ENCODE measurements at places on chromosomes 11 and 22.

DNA sequence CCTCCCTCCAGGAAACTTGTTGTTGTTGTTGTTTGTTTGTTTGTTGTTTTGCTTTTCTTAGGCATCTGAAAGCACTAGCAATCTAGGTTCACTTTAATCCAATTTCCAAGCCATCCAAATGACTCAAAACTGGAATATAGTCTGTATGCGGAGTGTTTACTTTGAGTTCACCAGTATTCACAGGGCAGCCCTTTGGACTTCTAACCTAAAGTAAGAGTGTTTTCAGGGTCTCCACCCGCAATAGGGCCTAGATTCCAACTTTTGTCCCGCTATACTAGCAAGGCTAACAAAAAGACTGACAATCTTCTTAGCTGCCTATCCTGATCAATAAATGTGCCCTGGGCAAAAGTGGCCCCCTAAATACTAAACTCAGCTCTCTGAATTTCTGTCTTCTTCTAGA lies 13.6 kb downstream of the PGM2L1 start:
- no peak for DNase-seq

GRCh38 chr22:45814198-45814597 lies 142.6 kb downstream of the ATXN10 start:
- DNase-seq: no peak

- DNase-seq: peak; percentile 36
Measured at GRCh38 chr11:46520971-46521745, 72.7 kb downstream of the AMBRA1 start.

GRCh38 chr11:88050247-88050646 lies 125.0 kb downstream of the RAB38 start:
- no peak for DNase-seq

GRCh38 chr22:46769191-46769675 lies 6.8 kb downstream of the TBC1D22A start:
- DNase-seq: no peak

- peak; percentile 47 for DNase-seq
Measured at GRCh38 chr11:126284829-126285228, 1.9 kb downstream of the TIRAP start.

- no peak for DNase-seq
Measured at GRCh38 chr11:31877083-31877482, 66.0 kb upstream of the PAX6 start.

- no peak for DNase-seq
Measured at GRCh38 chr11:114148013-114148382, 88.5 kb downstream of the ZBTB16 start.

DNA sequence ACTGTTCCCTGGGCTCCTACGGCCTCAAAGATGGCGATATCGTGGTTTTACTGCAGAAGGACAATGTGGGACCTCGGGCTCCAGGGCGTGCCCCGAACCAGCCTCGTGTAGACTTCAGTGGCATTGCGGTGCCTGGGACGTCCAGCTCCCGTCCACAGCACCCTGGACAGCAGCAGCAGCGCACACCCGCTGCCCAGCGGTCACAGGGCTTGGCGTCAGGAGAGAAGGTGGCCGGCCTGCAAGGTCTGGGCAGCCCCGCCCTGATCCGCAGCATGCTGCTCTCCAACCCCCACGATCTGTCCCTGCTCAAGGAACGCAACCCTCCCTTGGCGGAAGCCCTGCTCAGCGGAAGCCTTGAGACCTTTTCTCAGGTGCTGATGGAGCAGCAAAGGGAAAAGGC lies 555 bp downstream of the DDI1 start:
- DNase-seq: no peak

GRCh38 chr11:58734681-58735490 lies 3.1 kb upstream of the GLYAT start:
- DNase-seq: no peak

DNA sequence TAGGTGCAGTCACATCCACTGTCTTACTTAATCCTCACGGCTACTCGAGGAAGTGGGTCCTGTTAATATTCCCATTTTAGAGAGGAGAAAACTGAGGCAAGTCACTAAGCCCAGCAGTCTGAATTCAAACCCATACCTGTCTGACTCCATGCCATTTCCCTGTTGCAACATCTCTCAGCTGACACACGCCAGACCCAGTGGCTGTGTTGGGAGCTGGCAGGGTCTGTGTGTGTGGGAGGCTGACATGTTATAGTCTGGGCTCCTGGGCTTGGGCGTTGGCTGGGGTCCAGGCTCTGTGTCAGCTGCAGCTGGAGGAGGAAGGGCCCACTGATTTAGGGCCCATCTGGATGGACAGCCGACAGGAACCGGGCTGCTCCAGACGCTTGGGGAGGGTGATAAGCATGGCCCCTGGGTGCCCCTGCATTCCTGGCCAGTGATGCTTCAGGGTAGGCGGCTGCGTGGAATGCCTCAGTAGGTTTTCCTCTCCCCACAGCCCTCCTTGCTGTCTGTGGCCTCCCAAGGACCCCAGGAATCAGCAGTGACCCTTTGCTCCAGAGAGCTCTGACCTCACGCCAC lies 562.5 kb downstream of the MN1 start:
- peak; percentile 74 for DNase-seq

DNA sequence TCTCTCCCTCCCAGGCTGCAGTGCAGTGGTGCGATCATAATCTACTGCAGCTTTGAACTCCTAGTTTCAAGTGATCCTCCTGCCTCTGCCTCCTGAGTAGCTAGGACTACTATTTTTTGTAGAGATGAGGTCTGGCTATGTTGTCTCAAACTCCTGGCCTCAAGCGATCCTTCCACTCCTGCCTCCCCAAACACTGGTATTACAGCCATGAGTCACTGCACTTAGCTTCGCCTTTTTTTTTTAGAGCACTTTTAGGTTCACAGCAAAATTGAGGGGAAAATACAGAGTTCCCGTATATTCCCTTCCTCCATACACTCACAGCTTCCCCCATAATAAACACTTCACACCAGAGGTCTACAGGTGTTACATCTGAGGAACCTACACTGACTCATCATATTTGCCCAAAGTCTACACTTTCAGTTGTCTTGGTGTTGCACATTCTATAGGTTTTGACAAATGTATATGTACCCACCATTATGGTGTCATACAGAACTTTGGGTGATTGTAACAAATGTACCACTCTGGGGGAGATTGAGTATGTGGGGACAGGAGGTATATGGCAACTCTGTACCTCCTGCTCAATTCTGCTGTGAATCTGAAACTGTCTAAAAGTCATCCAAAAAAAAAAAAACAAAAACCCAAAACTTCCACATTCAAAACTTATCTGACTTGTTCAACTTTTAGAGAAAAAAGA lies 11.3 kb upstream of the SLC37A4 start:
- DNase-seq: no peak

DNA sequence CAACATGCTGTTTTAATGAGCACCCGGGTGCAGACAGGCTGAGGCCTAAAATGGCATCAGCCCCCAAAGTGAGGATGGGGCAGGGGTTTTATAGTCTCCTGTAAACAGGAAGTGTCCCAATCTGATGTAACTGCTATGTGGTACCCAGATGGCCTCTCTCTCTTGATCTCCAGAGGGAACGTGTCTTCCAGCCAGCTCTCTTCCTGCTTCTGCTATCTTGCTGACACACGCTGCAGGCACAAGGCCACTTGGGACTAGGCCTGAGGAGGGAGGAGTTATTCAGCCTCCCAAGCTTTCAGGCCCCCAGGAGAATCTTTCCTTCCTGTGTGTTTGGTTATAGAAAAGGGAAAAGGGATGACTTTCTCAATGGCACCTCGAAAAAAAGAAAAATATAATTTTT lies 11.4 kb upstream of the VSTM5 start:
- DNase-seq: no peak

DNA sequence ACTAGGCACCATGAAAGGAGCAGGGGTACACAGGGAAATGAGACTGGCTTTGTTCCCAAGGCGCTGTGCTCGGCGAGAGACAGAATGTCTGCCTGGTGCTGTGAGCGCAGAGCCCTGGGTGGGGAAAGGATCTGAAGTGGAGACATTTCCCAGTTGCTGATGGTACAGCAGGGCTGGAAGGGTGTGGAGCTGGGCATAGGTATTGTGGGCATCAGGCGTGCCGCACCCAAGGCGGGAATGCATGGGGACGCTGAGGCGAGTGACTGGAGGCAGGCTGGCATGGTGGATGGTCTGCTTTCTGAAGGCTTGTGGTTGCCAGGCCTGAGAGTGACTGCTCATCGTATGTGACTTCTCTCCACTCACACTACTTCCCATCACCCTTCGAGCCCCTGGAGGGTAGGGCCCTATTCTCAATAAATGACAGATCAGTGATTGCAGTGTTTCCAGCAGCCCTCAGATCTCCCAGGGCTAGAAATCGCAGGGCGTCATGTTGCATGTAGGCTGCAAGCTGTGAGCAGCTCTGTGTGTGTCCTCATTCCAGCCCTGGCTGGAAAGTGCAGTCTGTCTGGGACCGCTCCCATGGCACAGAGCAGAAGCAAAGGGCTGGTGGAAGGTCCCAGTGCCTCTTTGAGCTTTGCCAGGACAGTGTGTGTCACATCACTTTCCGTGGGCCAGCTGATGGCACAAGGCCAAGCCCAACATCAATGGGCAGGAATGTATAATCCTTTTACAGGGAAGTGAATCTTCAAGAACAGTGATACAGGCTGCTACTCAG lies 67.7 kb downstream of the TBC1D22A start:
- peak; percentile 33 for DNase-seq

DNA sequence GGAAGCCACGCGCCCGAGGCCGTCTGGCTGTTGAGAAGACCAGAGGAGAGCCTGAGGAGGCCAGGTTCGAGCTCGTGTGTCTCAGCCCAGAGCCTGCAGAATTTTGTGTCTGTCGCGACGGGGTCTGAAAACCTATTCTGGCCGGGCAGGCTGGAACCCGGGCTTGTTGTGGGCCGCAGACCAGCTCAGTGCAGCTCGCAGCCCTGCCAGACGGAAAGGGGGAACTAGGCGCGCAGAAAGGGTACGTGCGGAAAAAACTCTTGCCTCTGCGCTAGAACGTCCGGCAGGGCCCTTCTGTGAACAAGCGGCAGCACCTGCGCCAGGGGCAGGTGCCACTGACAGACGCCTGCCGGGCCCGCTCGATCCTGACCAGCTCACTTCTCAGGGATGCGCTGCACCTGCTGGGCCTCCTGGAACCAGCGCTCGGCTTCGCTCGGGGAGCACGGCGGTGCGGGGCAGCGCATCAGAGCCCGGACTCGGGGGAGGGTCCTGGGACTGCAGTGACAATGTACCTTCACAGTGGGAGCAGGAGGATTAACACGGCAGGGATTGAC lies 409.3 kb downstream of the BRD1 start:
- no peak for DNase-seq

- peak; percentile 15 for DNase-seq
Measured at GRCh38 chr11:74783241-74783871, 34.7 kb downstream of the RNF169 start.

DNA sequence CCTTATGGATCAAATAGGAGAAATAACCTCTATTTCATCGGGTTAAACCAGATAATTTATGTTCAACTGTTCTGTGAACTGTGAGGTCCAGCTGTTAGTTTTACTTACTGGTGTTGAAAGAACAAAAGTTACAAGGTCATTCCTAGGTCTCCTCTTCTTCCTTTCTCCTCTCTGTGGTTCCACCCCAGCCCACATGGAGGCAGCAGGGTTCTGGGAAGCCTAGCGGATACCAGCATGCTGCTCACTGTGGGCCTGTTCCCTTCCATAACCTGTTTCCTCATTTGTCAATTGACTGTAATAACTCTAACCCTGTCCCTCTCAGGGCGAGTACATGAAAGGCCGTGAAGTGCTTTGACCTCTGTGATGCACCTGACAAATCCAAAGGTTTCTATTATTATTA lies 27.8 kb downstream of the RELT start:
- DNase-seq: peak; percentile 57

GRCh38 chr22:38336699-38337098 lies 19.5 kb upstream of the CSNK1E start:
- no peak for DNase-seq

- no peak for DNase-seq
Measured at GRCh38 chr11:13207665-13208594, 69.7 kb upstream of the BMAL1 start.

GRCh38 chr11:126716456-126717083 lies 284.0 kb downstream of the KIRREL3 start:
- no peak for DNase-seq

DNA sequence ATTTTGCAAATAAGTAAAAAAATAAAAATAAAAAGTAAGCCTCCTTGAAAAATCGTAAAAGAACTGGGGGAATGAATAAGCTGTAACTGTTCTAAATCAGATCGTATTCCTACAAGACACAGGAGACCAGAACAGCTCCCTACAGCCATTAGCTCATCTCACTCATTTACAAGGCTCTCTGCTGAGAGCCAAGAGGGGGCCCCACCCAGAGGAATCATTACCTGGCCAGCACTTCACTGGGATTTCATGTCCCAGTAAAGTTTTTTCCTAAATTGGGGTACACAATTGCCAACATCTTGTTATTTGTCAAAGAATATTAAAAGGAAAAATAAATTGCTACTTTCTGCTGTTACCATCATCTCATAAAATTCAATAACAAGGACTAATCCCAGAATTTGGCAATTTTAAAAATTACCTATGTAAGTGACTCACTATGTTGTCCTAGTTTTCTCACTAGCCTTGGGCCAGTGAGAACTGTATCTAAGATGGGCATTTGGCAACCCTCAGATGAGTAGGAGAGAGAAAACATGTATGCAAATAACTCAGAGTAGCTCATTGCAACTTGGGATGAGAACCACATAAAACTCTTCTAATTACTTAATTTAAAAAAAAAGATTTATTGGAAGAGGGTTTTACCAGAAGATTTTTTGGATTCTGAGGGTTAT lies 18.4 kb upstream of the SMTN start:
- no peak for DNase-seq

DNA sequence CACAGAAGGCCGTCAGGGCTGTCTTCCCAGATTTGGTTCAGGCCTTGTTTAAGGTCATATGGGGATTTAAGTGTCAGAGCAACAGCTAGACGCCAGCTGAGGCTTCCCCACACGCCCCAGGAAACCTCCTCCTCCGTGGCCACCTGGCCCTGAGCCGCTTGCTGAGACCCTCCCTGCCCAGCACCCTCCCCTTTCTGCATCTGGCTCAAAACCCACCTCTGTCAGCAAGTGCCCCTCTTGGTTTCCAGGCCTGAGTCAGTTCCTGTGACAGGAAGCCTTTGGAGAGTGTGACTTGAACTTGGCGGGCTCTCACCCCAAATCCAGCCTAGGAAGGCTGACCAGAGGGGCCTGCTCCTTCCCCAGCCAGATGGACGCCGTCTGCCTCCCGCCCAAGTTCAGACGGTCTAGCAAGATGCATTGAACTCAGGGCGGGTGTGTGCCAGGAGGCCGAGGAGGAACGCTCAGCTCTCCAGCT lies 561 bp downstream of the FXYD2 start:
- no peak for DNase-seq

GRCh38 chr11:67307545-67308001 lies 4.2 kb downstream of the SSH3 start:
- no peak for DNase-seq

GRCh38 chr11:15757048-15757698 lies 599.2 kb downstream of the SOX6 start:
- DNase-seq: no peak

DNA sequence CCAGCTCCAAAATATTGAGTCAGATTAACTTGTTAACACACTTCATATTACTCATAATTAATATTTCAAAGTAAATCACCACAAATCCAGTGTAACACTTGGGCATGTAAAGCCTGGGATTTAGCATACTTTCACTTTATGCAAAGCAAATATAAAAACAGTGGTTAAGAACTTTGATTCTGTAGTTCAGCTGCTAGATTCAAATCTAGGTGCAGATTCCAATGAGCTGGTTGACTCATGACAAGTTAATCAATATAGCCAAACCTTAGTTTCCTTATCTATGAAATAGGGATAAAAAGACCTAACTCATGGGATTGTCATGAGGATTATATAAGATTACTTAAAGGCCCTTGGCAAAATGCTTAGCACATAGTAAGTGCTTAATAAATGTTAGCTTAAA lies 45.9 kb downstream of the ARHGAP42 start:
- DNase-seq: no peak

- DNase-seq: no peak
Measured at GRCh38 chr11:47914743-47915142, 65.6 kb upstream of the PTPRJ start.

GRCh38 chr11:130636722-130637464 lies 188.4 kb downstream of the ADAMTS15 start:
- DNase-seq: no peak
